ENCODE measurements at places on chromosomes 7 and 10.

- DNase-seq = peak; percentile 44
Observed at GRCh38 chr7:39709768-39710311, 86.5 kb downstream of the RALA start.

GRCh38 chr10:112246-112645 lies 23.0 kb upstream of the ZMYND11 start:
- DNase-seq = no peak

DNA sequence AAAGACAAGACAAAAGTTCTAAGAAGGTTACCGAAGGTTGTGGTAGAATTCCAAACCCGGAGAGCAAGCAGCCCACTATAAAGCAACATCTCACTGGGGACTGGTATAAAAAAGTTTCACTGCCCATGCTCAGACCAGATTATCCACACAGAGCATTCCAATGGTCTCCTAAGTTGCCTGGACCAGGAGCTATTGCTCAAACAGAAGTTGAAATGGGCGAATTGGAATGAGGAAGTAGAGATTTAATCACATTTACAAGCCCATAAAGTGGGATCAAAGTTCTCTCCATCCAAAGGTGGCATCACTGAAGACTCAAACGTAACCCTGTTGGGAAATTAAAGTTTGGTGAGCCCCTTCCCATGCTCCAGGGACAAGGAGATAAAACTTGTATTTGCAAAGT lies 19.8 kb downstream of the OR2F1 start:
- peak; percentile 59 for DNase-seq

GRCh38 chr7:144019457-144019856 lies 19.3 kb downstream of the OR6B1 start:
- peak; percentile 70 for DNase-seq
